ELR (cell line): ENCODE measurements at places on chromosomes 3 and 15.

GRCh38 chr3:110731148-110731547, 340.5 kb upstream of the NECTIN3 start:
- no peak for DNase-seq

GRCh38 chr15:74696398-74696729, 540 bp upstream of the EDC3 start:
- DNase-seq: no peak

- DNase-seq: peak; percentile 98
Observed at GRCh38 chr3:58383904-58384303, 49.7 kb downstream of the PDHB start.

DNA sequence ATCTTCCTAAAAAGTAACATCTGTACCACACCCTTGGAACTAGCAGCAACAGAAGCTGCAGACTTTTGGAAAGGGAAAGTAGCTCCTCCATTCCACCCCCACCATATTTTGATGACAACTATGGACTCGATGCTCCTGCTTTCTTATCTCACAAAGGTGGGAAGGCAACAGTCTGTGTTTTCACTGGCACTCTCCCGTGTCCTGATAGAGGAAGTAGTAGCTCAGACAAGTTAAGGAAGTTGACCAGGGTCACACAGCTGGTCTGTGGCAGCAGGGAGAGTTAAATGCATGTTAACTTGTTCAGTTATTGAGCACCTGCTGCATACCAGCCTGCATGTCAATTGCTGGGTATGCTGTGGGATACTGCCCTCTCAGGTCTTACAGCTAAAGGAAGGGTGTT, 33.1 kb downstream of the BHLHE40 start:
- no peak for DNase-seq

- DNase-seq: peak; percentile 91
Observed at GRCh38 chr15:69058830-69059556, 44.5 kb downstream of the NOX5 start.

DNA sequence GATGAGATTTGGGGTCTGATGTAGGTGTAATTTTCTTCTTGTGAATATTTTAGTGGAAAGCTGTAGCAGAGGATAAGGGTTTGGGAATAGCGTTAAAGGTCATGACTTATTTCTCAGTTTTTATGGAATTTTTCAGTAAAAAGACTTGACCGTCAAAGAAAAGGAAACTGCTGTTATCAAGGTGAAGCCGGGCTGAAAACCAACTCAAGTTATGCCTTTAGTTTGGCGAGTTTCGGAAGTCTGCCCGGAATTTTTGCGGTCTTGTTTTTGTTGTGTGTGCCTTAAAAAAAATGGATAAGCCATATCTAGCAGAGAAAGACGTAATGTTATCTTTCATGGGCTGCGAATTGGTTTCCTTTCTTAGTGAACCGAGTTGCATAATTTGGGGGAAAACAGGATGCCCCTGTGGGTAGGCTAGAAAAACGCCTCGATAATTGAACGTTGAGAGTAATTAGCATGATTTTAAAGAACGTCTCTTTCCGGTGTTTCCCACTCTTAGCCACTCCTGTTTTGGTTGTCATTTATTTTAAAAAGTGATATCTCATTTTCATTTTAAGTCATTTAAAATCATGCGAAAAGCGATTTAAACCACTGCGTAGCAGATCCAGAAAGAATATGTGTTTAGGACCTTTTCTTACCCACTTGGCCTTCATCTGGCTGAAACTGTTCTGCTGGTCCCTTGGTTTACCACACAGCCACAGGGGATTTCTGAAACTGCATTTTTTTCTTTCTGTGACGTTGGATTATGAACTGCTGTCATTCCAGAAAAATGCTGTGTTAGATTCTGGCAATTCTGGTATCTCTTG, 1.1 kb downstream of the NFKBIZ start:
- DNase-seq: peak; percentile 68

DNA sequence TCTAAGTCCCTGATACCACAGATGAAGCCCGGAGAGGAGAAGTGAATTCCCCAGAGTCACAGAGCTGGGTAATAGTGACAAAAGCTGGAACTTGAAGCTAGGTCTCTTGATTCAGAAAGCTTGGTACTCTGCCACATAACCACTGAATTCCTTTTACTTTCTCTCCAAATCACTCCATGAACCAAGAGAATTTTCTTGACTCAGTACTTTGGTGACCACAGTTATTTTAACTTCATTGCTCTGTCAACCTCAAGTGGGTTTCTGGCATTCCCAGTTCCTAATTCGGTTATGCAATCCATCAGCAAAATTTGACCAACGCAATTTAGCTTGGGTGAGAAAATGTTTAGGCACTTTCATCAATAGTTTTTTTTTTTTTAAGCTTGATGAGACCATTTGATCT, 61.0 kb upstream of the PPARG start:
- peak; percentile 67 for DNase-seq

DNA sequence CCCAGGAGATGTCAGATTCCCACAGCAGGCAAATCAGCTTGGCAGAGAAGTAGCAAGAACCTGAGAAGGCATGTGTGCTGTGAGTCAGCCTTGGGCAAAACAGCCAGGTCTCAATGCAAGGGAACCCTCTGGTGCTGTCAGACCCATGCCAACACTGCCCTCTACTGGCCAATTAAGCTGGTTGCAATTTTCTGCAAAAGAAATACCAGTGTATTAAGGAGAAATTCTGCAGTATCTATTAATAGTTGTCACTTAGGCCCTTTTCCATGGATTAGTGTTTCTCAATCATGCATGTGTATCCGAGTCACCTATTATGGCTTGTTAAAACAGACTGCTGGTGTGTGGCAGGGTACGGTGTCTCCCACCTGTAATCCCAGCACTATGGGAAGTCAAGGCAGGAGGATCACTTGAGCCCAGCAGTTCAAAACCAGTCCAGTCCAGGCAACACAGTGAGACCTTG, 26.2 kb downstream of the MAP4 start:
- peak; percentile 92 for DNase-seq

DNA sequence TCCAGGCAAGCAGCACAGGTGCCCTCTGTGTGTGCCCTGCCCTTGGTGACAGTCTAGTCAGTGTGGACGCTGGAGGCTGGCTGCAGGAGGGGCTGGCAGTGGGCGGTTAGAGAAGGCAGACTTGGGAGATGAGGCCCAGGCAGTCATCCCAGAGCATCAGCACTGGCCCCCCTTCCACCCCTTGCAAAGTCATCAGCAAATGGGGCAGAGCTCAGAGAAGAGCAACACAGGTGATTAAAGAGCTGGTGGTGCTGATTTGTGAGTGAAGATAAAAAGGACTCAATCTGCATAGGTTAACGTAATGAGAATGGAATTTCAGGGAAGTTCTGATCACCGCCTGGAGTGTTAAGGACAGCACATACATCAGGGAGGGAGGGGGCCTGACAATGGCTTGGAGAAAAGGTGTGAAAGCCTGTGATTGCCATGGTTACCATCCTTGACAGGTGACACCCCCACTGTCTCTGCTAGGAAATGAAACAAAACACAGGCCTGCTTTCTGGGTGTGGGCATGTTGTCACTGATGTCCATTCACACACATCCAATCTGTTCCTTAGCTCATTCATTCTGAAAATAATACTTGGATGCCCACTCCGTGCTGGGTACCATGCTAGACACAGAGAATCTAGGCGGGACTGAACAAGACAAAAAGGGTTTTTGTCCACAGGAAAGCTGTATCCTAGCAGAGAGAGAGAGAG, 269.6 kb upstream of the ST8SIA2 start:
- no peak for DNase-seq

DNA sequence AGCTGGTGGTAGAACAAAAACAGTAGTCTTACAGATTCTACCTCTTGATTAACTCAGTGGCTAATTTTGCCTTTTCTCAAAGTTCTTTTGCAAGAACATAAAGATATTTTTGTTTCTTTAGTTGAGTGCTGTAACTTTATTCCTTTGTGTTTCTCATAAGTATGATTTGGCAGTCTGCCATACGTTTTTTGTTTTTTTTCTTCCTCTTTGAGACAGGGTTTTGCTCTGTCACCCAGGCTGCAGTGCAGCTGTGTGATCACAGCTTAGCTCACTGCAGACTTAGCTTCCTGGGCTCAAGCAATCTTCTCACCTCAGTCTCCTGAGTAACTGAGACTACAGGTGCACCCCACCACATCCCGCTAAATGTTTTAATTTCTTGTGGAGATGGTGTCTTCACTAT, 22.4 kb downstream of the B3GNT5 start:
- DNase-seq: peak; percentile 70

DNA sequence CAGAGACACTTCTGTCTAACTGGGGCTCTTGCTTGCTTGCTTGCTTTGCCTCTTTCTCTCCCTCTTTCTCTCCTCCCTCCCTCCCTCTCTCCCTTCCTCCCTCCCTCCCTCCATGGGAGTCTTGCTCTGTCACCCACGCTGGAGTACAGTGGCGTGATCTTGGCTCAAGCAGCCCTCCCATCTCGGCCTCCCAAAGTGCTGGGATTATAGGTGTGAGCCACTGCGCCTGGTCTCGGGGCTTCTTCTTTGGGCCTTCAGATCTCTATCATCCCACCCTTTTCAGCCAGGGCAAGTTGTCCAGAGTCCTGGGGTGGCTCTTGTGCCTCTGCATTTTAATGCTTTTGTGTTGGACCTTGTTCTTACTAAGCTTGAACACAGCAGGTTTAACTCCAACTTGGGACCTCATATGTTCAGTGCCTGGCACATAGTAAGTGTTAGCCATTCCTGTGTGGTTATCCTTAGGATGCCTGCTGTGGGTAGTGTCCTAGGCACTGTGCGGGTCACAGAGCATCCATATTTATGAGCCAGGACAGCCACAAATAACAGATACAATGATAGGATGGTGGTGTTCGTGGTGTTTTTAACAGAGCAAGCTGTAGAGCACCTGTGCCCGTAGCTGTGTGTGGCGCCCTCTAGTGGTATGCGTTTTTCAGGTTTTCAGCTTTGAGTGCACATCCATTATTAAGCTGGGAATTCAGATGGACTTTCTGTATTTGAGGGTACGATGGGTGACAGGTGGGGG, 75.1 kb downstream of the CCK start:
- peak; percentile 70 for DNase-seq

- DNase-seq: peak; percentile 30
Observed at GRCh38 chr3:55454611-55455010, 32.5 kb downstream of the WNT5A start.

DNA sequence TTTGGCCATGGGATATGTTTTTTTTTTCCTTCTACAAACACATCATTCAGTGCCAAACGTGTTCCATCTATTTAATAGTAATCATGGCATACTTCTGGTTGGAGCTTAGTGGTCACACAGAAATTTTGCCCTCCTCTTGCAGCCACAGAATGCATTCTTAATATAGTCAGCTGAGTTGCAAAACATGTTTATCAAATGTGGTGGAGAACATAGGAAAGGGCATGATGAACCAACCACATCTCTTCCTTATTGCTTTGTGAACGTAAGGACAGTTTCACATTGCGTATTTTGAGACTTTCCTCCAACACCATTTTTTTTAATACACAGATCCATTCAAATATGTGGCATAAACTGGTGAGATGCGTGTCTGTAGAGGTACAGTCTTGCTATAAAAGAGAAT, 106.8 kb downstream of the BBX start:
- DNase-seq: no peak

GRCh38 chr15:80891006-80891405, 98.6 kb downstream of the MESD start:
- no peak for DNase-seq

DNA sequence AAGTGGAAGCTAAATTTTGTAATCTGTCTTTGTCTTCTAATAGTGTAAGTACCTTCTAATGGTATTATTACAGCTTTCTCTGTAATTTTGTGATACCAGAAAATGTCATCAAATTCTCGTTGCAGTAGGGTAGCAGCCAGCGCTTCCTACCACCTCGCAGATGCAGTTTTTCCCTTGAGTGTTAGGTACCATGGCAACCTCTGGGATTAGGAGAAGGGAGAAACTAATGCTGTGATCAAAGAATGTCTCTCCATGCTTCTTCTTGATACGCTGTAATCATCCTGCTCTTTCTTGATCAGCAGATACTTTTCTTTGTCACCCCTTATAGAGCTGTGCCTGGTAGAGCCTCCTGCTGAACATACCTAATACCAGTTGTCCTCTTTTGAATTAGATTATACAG, 27.7 kb downstream of the SRP14 start:
- no peak for DNase-seq

DNA sequence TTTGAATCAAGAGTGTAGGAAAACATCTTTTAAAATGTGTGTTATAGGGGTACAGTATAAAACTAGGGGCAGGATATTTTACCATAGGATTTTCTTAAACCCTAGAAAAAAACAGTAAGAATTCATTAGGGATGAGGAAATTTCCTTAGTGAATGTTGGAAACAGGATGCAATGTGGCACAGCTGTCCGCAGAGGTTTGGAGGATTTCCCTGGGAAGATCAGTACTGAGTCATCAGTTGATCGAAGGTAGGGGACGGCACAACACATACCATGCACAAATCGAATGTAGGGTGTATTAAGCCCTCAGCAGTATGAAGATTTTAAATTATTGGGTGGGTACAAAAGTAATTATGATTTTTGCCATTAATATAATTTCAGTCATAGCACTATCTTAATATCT, 49.9 kb downstream of the FNDC3B start:
- DNase-seq: peak; percentile 71

- DNase-seq: no peak
Observed at GRCh38 chr3:114857299-114857701, 289.8 kb downstream of the ZBTB20 start.

- DNase-seq: peak; percentile 53
Observed at GRCh38 chr3:177069514-177070329, 127.6 kb downstream of the TBL1XR1 start.

DNA sequence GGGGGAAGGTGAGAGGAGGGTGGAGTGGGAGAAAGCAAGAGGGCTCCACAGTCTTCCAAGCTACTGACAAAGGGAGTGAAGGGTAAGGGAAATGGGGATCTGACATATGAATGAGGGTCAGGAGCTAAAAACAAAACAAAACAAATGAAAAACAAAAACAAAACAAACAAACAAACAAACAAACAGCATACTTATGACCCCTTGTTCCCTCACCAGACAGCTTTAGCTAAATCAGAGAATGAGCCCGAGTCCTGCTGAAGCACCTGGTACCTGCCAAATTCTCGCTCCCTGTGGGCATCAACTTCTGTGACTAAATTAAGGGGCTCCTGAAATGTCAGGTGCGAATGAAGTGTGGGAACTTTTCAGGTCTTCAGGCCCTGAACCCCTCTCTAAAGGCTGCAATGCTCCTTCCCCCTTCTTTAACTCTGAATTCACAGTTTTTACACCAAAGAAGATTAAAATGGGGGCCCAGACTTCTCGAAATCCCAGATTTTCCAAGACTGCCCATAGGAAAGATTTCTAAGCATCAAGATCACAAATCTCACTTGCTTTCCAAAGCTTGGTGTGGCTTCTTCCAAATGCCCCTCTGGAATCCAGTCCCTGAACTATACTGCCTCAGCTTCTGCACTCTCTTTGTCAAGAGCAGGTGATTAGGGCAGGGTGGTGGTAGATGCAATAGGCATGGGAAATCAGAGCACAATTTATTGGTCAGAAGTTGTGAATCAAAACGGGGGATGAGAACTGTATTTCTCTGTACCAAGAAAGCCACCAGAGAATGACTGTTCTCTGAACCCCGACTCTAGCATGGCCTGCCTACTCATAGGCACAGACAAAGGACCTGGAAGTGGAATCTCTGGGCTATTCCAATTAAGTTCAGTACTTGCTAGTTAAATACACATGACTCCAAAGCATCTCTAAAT, 40.9 kb downstream of the ZIC4 start:
- no peak for DNase-seq
